ENCODE measurements at places on chromosomes 3 and 15.
A peak's percentile ranks its signal among the peaks of the same experiment; 100 is the strongest.

- no peak for DNase-seq
Measured at GRCh38 chr15:48963524-48964113, at the start of gene SHC4. TSS of gene SHC4 (minus strand) at chr15:48963919. CDS start at chr15:48963015, 904 bp downstream.

DNA sequence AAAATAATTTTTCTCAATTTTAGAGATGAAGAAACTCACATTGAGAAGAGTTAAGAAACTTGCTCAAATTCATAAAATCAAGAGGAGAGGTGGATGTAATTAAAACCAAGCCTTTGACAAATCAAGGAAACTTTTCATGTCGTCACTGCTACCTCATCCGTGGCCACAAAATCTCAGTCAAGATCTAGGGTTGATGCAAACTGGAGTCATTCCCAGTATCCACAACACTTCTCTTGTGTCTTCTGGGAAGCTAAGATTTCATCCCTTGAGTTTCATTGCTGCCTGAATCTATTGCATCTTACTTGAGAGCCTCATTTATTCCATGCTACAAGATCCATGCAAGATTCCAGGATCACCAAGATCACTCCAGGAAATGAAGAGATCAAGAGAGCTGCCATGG lies 5.4 kb upstream of the FBN1 start:
- DNase-seq = no peak

- DNase-seq = no peak
Measured at GRCh38 chr15:48040166-48040817, 80.5 kb upstream of the SLC24A5 start.

DNA sequence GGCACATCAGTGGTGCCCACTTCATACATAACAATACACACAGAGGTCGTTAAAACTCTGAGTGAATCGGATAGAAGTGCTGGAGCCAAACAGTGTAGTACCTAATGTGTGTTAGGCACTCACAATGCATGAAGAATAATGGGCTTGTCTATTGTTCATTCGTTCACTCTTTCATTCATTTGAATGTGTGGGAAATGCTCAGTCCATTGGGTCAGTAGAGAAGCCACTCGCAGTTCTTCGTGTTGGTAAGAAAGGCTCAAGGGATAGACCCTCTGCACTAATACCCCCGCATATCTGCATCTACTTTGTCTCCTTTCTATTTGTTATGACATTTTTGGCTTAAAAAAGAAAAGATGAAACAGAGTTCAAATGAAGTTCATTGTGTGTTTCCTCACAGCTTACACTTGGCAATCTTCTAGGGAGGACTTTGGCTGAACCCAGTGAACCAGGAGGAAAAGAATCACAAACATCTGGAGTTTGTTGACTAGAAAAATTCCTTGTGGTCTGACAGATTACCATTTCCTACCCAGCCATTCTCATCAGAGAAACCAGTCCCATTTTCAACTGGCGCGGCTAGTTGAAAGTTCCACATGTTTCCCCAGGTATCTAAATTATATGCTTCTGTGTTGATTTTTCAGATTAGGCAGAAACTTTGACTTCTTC lies 32.8 kb upstream of the MFSD1 start:
- DNase-seq = no peak

- DNase-seq = no peak
Measured at GRCh38 chr15:73246898-73247297, 121.9 kb downstream of the HCN4 start.

GRCh38 chr3:41742121-41742520 lies 219.8 kb downstream of the ULK4 start:
- DNase-seq = no peak

- DNase-seq = no peak
Measured at GRCh38 chr3:194910414-194910984, 224.8 kb downstream of the FAM43A start.

GRCh38 chr15:41904541-41905005 lies 10.7 kb upstream of the SPTBN5 start:
- DNase-seq = peak; percentile 31

DNA sequence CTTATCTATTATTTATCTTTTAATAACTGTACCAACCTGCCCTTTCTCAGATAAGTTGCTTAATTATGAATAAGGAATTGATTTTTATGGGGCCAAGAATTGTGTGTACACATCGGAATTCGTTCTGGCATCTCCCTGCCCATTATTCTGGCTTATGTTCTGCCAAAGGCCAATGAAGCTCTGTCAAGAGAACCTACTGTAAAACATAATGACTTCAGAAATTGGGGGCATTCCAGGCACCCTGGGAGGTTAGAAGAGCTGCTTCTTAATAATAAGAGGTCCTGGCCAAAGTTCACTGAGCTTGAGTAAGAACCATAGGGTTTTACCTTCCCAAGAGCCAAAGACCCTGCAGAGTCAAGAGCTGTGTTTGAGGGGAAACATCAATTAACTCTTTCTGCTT lies 261.7 kb downstream of the SLC9A9 start:
- DNase-seq = no peak

All from stimulated activated CD8-positive, alpha-beta memory T cell treated with anti-CD3 and anti-CD28 coated beads, Interleukin-4, amount 100 ng/mL, for 4 hours (primary cell).